Fibroblast of the aortic adventitia (primary cell): ENCODE measurements at places on chromosomes 3 and 15. TPM values are rescaled to one million over a fixed set of nuclear protein-coding genes. Genes with fewer than 3 reads are reported as not detected.

GRCh38 chr3:71444028-71444860 lies 139.3 kb downstream of the FOXP1 start:
- peak; percentile 43 for DNase-seq

GRCh38 chr3:81295906-81296577 lies 465.4 kb downstream of the GBE1 start:
- peak; percentile 49 for DNase-seq

- no peak for DNase-seq
These were observed 114.0 kb upstream of the RGMA start for GRCh38 chr15:93203036-93203435.

- DNase-seq = no peak
These were observed 40.6 kb upstream of the IREB2 start for GRCh38 chr15:78397382-78397781.

GRCh38 chr15:51649659-51650521 lies 27.3 kb upstream of the DMXL2 start:
- DNase-seq = peak; percentile 88

GRCh38 chr3:25427942-25428788 lies at the start of gene RARB:
Gene RARB (plus strand): TSS chr3:25428263. CDS start chr3:25428732, 469 bp downstream.
- DNase-seq = peak; percentile 96

DNA sequence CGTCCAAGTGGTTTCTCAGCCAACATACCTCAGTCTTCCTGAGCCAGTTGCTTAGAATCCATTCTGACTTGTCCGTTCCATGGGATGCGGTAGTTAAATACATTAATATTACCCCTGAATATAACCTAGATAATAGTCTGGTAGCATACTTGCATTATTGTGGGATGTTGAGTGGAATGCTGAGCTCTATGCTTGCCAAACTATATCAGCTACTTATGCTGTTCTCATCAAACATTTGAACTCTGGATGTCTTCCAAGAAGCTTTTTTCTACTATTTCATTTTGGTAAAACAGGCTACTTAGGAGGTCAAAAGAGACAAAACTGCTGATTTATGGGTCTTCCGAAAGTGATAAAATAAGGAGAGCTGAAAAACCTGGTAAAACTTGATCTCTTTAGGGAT lies 429.5 kb downstream of the NAALADL2 start:
- peak; percentile 45 for DNase-seq

DNA sequence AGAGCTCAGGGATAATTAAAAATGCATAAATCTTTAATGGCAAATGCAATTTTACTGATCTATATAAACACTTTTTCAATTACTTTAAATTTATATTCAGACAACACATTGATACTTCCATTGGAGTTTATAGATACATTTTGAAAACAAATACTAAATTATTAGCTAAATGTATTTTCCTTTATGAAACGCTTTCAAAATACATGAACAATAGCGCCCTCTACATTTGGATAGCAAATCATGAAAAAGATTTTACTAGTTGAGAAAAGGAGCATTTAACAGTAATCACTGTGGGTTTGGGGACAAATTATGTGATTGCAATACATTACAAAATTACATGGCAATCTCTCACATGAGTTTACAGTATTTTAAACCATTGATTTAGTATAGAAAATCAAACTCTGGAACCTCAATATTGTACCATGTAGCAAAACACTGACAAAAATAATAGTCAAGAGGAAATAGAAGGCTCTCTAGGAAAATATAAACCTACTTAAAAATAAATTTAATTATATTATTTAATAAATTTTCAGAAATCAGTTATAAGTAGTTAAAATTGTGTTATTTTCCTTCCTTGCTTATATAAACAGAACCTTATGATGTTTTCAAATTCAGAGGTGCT lies 207.9 kb downstream of the ZIC1 start:
- DNase-seq = peak; percentile 41

GRCh38 chr15:25713736-25714537 lies 149.2 kb downstream of the ATP10A start:
- no peak for DNase-seq

- DNase-seq = no peak
These were observed 683 bp upstream of the CPEB1 start for GRCh38 chr15:82647835-82648256.

DNA sequence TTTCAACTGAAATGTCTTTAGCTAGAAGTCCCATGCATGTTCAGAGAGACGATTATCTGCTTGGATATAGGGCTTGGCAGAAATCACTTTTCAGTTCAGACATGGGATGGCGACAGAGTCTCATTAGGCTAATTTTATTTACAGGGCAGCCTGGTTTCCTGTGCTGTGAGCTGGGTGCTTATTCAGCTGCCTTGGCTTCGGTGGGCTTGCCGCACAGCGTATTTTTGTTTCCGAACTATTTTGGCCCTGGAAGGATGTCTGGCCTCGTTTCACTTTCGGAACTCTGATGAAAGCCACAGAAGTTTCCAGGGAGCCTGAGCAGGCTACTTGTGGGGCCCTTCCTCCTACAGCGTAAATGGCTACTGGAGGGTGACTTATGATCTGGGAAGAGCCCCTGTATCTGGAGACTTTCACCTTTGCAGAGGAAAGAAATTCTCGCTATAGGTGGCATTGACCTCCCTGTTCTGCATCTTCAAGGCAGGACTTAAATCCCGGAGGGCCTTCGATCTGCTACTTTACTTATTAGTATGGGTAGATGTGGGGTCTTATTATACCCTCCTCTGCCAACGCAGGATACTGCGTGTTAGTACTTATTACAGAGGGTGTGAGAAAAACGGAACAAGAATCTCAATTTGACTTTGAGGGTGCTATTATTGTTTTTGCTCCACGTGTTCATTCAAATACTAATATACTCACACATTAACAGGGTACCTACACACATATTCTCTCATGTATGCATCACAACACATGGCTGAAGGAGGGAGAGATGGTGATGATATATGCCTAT lies 364.0 kb upstream of the RBMS3 start:
- peak; percentile 88 for DNase-seq

DNA sequence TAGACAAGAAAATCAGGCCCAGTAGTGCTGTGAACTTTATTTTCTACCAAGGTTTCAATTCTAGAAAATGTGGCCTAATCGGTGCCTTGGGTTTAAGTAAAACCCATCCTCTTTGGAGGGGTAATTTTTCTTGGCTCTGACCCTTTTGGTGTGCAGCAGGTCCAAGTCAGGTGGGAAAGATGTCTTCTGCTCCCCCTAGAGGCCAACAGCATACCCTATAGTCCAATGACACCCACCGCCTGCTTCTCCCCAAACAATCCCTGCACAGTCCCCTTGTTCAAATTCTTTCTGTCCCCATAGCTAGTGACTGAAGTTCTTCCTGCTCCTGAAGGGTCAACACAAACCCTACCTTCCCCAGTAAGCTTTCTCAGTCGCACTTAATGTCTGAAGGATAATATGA lies 261.8 kb upstream of the GOLGA6L4 start:
- peak; percentile 11 for DNase-seq

DNA sequence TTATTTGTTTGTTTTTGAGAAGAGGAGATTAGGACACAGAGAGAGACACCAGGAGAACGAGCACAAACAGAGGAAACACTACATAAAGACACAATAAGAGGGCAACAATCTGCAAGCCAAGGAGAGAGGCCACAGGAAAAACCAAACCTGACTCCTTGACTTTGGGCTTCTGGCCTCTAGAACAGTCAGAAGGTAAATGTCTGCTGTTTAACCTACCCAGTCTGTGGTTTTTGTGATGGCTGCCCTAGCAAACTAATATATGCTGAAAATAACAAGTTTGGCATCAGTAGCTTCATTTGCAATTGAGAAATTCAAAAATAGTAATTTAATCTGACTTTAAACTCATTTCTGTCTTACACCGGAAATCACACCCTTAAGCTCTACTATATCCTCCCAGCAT lies 110.2 kb downstream of the P3H2 start:
- DNase-seq = no peak

DNA sequence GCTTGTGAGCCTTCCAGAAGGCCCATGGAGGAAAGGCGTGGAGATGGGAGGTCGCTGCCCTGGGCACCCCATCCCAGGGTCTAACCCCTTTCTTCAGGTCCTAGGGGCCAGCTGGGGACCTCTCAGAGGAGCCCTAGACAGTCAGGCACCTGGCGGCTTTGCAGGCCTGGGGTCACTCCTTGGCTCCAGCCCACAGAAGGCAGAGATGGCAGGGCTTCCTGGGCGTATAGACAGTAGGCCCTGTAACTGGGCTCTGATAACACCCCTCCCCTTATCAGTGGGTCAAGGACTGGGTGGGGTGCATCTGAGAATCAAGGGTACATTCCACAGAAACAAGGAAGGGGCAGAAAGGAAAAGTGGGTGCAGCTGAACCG lies 16.7 kb downstream of the ZDHHC19 start:
- no peak for DNase-seq

- DNase-seq = peak; percentile 99
These were observed 43.0 kb downstream of the VGLL4 start for GRCh38 chr3:11600501-11601282.

- DNase-seq = no peak
These were observed 24.1 kb downstream of the ALS2CL start for GRCh38 chr3:46669191-46669999.

DNA sequence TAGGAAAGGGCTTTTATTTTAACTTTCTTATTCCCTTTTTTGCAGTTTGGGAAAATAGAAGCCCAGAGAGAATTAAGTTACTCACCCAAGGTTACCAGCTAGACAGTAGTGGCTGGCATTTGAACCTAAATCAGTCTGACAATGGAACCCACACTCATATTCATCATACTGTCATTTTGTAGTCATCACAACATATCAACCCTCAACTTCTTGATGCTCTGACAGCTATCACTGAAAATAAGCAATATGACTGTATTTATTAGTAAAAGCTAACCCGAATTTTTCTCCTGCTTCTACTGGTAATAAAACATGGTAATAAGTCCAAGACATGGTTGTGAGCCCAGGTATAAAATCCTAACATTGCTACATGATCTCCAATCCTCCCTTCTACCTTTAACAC lies 585.8 kb upstream of the UBE2E2 start:
- DNase-seq = no peak

GRCh38 chr3:123883111-123883510 lies 1.0 kb downstream of the MYLK start:
- no peak for DNase-seq

DNA sequence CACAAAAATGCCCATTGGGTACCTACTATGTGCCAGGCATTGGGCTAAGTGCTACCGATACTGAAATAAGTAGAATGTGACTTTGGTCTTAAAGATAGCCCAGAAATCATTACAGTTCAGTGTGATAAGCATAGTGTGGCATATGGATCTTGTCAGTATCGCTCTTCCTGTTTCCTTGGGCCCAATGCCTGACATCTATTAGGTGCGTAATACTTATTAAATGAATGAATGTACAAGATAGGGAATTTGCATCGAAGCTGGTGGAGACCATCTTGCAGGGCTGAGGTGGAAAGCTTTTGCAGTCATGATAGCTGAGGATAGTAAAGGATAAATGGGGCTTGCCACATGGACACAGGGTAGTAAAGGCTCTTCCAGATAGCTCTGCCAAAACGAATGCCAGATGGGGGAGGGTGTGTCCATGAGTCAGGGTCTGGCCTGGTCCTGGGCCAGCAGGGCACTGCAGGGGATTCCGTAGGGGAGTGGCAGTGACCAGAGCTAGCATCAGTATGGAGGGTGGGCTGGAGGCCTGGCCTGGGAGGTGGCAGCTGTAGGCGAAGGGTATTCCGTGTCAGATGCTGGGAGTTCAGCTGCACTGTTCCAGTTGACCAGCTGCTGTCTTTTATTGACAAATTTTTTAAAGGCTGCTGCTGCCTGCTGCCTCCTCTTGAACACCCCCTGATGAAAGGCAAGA lies 23.5 kb downstream of the TSEN2 start:
- peak; percentile 66 for DNase-seq

DNA sequence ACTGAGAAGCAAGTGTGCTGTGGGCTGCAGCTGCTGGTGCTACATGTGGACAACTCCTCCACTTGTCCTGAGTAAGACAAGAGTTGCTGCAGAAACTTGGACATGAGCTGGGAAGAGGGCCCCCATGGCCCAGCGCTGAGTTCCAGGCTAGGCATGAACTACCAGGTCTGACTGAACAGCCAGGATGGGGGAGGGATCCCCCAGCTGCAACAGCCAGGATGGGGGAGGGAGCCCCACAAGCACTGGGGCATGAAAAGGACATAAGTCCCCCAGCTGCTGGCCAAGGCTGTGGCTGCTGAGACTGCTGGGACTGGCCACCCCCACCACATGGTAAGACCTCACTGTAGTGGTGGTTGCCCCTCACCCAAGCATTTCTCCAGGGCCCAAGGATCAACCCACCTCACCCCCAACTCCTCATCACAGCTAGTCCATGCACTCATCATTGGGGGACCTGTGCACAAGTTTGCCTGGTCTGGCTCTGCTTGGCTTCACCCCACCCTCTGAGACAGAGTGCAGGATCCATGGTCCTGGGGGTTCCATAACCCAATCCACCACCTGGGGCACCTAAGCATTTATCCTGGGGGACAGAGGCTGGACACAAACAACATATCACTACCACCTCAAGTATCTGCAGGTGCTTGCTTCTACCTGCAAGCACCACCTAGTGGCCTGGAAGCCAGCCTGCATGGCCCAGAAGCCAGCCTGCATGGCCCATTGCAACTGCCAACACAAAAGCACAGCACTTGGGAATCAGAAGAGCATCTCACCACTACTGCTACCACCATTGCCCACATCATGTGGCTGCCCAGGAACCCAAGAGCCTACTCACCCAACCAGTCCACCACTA lies 84.5 kb upstream of the STT3B start:
- DNase-seq = peak; percentile 11

Gene CHRNA3
- total RNA-seq = under 0.01 TPM in 1 of 2 replicates, not detected in the other

Gene ALDH1A2
- 0.08 and 2.1 TPM in 2 replicates for total RNA-seq

Gene ITPR1
- total RNA-seq = 8.9 and 52.4 TPM in 2 replicates

Gene GUCA1C
- not detected in 2 replicates for total RNA-seq

Gene CORO2B
- 8.1 and 23.3 TPM in 2 replicates for total RNA-seq

Gene CAV3
- total RNA-seq = not detected in 2 replicates

Gene TNIK
- 21.5 and 24.2 TPM in 2 replicates for total RNA-seq

Gene LRRC31
- not detected in 2 replicates for total RNA-seq
